Trophoblast cell (in vitro differentiated cells and primary cell): ENCODE measurements at places on chromosomes 4 and X.
A peak's percentile ranks its signal among the peaks of the same experiment; 100 is the strongest.

DNA sequence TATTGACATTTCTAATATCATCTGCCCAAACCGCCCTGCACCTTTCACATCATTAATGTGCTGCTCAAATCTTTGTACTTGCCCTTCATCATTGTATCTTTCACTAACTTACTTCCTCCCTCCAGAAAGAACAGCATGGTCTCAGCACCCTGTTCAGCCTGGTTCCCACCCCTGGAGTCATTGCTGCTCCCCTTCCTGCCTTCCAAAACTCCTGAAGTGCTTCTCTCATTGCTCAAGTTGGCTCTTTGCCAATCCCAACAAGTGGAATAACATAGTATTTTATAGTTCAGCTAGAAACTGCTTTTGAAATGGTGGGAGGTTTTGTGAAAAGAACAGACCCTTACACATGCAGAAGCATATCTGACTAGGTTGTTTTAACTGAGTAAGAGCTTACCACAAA lies 14.0 kb upstream of the TTC29 start:
- no peak for DNase-seq

GRCh38 chrX:135520553-135521404 lies at the start of gene INTS6L:
Gene INTS6L (plus strand): TSS chrX:135520660. CDS start chrX:135520993, 333 bp downstream.
- DNase-seq = peak; percentile 65

- no peak for DNase-seq
Observed at GRCh38 chr4:18021470-18021719, 160 bp downstream of the LCORL start.

DNA sequence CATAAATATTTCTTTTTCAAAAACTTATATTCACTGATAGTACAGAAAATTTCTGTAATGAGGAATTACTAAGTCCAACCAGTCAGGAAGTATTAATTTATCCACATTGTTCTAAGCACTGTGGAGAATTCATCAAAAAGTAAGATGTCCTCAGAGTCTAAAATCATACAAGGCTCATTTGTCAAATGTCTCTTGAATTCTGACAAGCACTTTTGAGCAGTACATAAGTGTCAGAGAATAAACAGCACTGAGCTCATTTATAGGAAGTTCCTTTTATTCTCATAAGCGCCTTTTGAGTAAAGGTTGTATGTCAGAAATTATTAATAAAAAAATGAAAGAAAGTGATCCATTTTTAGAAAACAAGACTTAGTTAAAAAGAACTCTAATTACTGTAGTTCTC lies 523.2 kb upstream of the EPHA5 start:
- DNase-seq = no peak
